Stimulated activated CD4-positive, alpha-beta T cell treated with anti-CD3 and anti-CD28 coated beads, Interleukin-2, amount 100 ng/mL, for 24 hours (primary cell): ENCODE measurements at places on chromosomes 16 and 17.
A peak's percentile ranks its signal among the peaks of the same experiment; 100 is the strongest.

DNA sequence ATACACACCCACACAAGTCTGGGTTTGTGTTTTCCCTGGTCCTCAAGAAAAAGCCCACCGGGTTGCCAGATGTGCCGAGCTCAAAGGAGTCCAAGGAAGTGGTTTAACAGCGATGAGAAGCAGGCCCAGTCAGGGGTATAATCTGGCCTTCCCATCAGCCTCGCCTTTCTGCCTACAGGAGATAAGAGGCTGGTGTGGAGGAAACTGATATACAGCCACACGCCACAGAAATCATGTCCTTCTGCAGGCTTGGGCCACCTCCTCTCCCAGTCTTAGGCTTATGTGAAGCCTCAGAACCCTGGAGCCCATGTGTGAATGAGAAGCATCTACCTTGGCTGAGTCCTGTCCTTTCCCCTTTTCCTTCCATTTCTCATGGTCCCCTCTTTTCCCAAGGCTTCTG is 43.6 kb upstream of the MMP2 start:
- peak; percentile 0 for DNase-seq

GRCh38 chr16:80720804-80721371 is 83.5 kb downstream of the CDYL2 start:
- DNase-seq = no peak

DNA sequence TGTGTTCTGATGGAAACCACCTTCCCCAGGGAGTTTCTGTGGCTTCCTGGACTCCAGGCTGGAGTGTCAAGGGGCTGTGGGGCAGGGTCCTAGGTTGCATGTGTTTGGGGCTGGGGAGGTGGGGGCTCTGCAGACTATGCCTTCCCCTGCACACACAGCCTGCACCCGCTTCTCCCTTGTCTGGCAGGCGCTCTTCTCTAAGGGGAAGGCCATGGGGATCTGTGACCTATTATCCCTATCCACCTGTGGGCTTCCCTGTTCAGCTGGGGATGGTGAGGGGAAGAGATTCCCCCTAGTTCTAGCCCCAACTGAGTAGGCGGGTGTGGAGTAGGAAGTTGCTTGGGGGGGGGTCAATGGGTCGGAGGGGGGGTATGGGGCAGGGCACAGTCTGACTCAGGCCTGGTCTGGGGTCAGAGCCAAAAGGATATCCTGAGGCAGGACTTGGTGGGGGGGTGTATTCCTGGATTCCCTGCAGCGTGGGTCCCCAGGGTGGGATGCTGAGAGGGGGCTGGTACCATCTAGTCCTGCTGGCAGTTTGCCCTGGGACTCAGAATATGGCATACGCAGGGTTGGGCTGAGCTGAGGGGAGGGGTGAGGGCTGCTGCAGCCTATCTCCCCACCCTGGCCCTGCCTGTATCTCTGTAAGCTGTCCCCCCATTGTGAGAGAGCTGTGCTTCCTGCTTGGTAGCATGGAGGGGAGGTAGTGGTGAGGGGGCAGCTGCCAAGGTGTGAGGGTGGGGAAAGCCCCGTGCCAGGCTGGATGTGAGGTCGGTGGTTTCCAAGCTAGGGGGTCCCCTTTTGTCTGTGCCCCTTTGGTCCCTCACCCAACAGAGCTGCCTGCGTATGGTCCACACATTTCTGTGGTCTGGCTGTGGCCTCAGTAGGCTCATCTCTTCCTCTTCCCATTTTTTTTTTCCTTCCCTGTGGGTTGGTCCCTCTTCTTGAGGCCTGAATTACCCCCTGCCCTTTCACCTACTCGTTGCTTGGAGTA is 14.7 kb downstream of the RARA start:
- peak; percentile 55 for DNase-seq

- no peak for DNase-seq
Measured at GRCh38 chr16:84091460-84091859, 25.3 kb downstream of the MBTPS1 start.

DNA sequence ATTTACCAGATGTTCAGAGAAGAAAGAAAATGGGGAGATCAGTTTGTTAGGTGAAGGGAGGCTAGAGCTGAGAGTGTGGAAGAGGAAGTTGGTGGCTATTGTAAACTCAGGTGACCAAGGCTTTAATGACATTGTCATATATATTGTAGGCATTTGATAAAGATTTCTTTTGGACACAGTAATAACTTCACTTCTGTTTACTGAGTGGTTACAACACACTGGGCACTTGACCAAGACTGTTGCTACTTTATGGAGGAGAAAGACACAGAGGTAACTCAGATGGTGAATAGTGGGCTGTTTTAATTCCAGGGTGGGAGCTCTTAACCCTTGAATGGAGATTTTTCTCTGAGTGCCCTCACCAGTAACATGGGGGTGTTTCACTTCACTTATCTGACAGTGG is 46.0 kb downstream of the TNRC6A start:
- DNase-seq = no peak

GRCh38 chr17:74697515-74697914 is 15.2 kb downstream of the CD300LF start:
- DNase-seq = no peak

DNA sequence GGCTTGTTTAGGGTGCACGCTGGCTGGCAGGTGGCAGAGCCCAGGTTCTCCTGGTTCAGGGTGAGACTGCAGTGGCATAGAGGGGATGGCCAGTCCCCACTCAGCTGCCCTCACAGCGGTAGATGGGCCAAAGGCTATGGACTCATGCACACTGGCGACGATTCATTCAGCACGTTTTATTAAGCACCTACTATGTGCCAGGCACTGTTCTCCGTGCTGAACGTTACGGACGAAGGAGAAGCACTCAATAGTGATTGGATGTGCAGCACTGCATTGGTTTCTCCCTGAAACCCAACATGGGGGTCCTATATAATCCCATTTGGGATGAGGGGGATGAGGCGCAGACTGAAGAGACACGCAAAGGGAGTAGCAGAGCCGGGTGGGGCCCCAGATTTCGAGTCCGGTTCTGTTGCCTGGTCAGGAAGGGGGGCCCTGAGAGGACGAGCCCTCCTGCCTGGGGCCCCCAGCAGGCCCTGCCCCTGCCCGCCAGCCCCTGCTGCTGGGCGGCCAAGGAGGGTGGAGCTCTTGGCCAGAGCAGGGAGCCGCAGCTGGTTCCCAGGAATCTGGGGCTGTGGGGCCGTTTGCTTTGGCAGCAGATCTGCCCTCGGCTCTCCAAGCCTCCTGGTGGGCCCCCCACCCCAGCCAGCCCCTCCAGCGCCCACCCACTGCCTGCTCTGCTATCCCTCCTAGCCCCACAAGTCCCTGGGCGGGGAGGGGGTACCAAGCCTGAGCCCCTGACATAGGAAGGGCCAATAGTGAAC is 8.8 kb downstream of the GLIS2 start:
- DNase-seq = no peak

DNA sequence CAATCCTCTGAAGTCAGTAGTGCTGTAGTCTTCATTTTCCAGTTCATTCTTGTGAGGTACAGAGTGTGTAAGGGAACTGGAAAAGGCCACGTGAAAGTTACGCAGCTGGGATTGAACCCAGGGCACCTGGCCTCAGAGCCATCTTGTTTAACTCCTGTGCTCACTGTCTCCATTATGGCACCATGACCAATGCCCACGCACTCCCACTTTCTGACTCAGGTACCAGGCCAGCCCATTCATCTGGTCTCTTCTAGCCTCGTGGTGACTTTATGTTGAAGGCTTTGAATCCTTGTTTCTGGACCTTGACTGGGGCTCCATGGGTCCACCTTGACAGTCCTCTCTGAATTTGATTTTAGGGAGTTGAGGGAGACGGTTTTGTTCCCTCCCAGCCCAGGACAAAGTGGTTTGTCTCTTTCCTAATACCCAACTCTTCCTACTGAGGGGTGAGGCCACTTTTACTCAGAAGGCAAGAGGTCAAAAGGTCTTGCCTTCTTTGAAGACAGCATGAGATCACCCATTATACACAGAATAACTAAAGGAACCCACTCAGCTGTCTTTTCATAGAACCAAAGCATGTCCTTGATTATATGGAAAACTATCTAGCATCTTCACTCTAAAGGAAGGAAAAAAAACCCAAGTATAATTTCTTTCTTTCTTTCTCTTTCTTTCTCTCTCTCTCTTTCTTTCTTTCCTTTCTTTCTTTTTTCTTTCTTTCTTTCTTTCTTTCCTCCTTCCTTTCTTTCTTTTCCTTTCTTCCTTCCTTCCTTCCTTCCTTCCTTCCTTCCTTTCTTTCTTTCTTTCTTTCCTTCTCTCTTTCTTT is 50.0 kb downstream of the OTOA start:
- DNase-seq = no peak

DNA sequence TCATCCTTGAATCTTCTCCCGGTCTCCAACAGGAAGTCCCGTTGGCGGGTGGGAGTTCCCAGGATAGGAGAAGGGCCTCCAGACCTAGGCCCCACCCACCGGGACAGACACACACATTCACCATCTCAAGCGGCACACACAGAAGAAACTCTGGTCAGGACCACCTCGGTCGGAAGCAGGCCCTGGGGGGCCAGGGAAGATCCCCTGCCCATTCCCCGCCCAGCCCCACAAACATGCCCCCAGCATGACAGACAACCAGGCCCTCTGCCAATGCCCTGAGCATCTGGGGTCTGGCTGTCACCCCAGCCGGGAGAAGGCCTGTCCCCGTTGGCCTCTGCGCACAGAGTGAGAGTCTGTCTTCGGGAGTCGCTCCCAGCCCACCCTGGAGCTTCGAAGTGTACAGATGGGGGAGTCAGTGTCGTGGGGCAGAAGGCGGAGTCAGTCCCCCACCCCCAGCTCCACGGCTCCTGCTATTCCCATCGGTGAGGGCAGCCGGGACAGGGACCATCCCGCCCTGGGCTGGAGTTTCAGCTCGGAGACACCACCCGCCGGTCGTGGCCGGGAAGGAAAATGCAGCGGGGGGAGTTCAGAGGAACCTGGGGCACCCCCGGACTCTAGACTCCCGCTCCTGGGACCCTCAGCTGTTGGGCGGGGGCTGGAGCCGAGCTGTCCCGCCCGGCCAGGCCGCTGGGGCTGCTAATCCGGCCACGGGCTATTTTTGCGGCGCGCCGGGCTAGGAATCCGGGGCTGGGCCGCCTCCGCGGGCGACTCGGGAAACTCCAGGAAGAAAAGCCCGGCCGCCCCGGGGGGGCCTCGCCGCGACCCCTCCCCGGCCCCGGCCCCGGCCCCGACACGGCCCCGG is 660 bp downstream of the RHBDF1 start:
- DNase-seq = no peak

GRCh38 chr17:5820721-5821456 is 236.6 kb upstream of the NLRP1 start:
- DNase-seq = no peak

DNA sequence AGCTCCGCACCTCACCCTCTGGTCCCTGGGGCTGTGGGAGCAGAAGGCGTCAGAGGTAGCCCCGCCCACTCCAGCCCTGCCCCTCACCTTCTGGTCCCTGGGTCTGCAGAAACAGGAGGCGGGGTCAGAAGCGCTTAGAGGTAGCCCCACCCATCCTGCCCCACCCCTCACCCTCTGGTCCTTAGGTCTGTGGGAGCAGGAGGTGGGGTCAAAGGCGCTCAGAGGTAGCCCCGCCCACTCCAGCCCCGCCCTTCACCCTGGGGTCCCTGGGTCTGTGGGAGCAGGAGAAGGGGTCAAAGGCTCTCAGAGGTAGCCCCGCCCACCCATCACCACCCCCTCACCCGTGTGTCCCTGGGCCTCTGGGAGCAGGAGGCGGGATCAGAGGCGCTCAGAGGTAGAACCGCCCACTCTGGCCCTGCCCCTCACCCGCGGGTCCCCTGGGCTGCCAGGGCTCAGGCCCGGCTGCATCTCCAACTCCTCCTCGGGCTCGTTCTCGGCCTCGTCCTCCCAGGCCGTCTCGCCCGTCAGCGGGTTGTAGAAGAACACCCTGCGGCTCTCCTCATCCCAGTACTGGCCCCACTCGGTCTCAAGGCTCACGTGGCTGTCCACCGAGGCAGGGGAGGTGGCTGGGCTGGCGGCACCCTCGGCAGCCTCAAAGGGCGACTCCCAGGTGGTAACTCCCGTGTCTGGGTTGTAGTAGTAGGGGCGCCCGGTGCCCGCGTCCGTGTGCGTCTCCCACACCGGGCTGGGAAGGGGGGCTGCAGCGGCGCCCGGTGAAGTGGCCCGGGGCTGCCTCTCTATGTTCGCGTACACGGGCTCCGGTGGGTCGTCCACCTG is 27.2 kb downstream of the ARHGAP27 start:
- DNase-seq = peak; percentile 20

DNA sequence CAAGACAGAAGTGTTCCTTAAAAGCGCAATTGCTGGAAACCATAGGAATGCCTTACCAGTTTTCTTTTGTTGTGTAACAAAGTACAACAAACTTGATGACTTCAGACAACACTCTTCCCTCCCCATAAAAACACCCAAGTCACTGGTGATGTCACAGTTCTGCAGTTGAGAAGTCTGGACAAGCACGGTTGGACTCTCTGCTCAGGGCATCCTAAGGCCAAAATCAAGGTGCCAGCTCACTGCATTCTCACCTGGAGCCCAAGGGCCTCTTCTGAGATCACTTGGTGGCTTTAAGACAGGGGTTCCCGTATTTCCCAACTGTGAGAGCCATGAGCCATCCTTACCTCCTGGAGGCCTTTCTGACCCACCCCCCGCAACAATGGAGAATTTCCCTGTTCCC is 45.6 kb upstream of the MEAK7 start:
- DNase-seq = no peak

GRCh38 chr17:79054200-79054960 is 20.2 kb upstream of the ENGASE start:
- DNase-seq = no peak

DNA sequence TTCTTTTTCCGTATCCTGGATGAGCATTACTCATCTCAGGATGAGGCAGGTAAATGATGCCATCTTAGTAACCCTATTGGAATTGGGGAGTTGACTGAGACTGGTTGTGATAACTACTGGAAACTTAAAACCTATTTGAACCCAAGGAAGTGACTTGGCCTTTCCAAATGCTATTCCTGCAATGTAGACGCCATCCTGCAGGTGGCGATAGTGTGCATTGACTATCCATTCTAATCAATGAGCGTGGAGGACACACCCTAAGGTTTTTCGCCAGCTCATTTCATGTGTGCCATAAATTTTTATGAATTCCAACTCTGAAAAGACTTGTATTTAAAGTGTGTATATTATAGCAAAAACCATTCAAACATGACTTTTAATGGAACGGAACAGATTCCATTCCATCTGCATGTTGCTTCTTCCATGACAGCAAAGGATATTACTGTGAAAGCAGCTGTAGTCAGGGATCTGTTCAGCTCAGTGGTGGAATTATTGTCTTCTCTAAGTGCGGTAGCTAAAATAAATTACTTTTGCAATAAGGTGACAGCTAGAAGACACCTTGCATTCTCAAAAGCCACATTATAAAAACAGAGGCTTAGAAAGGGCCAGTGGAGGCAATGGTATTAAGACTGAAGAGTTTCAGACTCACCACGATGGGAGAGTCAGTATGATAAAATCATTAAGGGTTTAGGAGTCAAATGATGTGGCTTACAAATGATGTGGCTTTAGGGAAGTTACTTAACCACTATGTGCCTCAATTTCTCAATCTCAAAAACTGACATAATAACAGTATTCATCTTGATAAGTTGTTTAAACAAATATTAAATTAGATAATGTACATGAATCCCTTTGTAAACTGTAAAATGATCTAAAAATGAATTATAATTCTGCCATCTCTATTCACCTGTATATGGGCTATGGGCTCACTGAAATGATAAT is 55.5 kb downstream of the SYT17 start:
- peak; percentile 76 for DNase-seq

GRCh38 chr17:4082136-4082924 is 60.5 kb downstream of the ZZEF1 start:
- no peak for DNase-seq
